ENCODE measurements at places on chromosomes 12 and 14. TPM values are rescaled to one million over a fixed set of nuclear protein-coding genes. Genes with fewer than 3 reads are reported as not detected.

The FAIM2 gene
- total RNA-seq, result 0.05 TPM

- no peak for DNase-seq
- H3K36me3 ChIP-seq, result no peaks in the 10 kb centered on the region
- H3K4me1 ChIP-seq, result no peaks in the 10 kb centered on the region
- H3K27ac ChIP-seq, result no peak overlapping the region
Observed at GRCh38 chr14:104784218-104784568, 11.4 kb downstream of the AKT1 start.

DNA sequence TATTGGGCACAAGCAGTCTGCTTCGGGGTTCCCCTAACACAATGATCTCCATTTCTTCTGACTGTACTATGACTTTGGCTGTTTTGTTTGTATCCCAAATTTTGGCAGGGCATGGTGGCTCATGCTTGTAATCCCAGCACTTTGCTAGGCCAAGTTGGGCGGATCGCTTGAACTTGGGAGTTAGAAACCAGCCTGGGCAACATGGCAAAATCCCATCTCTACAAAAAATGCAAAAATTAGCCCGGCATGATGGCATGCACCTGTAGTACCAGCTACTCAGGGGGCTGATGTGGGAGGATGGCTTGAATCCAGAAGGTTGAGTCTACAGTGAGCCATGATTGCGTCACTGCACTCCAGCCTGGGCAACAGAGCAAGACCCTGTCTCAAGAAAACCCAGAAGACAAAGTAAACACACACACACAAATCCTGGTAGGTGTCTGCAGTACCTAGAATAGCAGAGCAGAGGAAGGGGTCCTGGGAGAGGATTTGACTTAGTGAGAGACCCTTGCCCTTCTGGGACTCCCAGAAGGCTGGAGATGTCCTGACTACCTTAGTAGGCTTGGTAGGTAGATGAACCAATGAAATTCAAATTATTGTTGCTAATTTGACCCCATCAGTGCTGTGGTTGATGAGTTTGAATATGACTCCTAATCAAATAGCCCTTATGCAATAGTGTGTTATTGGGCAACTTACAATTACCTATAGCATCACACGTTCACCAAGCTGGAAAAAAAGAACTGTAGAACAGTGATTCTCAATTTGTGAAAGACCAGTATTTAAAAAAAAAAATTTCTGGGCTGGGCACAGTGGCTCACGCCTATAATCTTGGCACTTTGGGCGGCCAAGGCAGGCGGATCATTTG lies 6.8 kb upstream of the AEBP2 start:
- DNase-seq, result no peak
- peaks cover 55% of the 10 kb centered on the region for H3K4me1 ChIP-seq
- peak overlapping the region; percentile 98 for H3K27ac ChIP-seq

The RDH12 gene
- total RNA-seq, result not detected
